ENCODE measurements at places on chromosomes 13 and 19.

DNA sequence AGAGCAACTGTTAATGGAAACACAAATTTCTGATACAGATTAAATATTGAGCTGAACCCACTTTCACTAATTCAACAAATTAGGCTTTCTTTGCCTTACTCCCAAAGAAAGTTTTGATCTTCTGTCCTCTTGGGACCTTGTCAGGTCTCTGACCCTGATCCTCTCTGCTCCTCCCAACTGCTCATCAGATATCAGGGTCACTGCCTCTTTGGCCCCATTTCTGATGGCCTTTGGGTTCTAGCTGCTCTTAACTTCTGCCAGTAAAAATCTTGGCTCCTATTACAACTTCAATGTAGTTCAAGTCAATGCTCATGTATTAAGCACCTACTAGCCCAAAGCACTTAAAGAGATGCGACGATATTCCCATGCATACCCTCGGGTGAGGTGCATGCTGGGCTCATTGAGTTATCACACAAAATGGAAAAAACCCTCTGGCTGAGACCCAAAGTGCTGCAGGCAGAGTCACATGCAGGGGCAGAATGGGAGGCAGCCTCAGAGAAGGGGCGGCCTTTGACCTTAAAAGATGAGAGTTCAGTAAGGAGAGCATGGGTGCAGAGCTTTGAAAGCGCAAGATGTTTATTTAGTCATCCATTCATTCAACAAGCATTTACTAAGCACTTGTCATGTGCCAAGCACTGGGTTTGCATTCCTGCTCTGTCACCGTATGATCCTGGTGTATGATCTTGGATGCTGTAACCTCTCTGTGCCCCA, 183.4 kb downstream of the USP12 start:
- no peak for DNase-seq

DNA sequence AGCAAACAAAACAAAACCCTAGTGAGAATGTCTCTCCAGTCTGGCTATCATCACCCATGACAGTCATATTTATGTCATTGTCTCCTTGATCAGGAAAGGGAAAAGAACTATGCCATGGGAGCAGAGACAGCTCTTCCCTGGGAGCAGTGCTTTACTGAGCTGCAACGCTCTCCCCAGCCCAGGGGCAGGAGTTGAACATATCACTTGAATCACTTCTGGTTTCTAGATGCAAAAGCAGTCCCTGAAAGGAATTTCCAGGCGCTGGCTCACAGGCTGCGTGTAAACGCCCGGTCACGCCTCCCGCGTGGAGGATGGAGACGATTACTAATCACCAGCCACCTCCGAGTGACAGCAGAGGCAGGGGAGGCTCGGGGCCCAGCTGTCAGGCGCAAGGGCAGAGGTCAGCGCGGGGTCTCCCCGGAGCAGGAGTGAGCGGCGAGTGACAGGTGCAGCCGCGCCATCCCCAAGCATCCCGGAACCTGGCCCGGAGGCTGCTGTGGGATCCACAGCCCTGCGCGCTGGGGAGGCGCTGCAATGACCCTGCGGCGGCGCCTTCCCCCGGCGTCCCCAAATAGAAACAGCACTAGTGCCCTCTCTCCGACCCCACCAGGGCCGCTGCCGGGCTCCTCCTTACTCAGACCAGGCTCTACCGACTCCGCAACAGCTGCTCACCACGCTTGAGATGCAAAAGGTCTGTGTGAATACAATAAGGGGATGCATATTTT, 23.5 kb upstream of the DCLK1 start:
- DNase-seq = no peak

DNA sequence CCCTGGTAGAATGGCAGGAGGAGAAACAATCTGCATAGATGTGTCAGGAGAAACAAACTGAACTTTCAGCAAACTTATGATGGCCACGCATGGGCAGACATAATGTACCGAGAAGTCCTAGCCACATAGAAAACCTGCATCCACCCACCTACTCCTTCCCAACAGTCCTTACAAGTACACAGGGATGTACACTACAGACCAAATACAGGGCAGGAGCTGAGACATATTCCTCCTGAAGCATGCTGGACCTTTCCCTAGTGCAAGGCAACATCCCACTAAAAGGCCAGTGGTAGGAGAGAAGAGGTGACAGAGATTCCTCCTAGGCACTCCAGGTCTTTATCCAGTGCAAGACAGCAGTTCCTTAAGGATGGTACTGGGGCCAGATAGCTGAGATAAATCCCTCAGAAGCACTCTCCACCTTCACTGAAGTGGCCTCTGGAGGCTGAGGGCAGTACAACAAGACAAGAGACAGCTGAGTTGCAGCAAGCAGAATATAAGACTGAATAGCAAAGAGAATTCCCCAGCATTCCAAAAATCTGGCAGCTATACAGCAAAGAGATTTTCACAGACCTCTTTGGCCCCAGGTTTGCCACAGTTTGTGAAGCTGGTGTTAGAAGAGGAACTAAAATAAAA, 18.3 kb downstream of the VWA8 start:
- DNase-seq = no peak

GRCh38 chr13:110924639-110924934, 9.7 kb upstream of the ANKRD10 start:
- DNase-seq = no peak

GRCh38 chr13:69866555-69866954, 241.1 kb upstream of the ATXN8OS start:
- DNase-seq = no peak

DNA sequence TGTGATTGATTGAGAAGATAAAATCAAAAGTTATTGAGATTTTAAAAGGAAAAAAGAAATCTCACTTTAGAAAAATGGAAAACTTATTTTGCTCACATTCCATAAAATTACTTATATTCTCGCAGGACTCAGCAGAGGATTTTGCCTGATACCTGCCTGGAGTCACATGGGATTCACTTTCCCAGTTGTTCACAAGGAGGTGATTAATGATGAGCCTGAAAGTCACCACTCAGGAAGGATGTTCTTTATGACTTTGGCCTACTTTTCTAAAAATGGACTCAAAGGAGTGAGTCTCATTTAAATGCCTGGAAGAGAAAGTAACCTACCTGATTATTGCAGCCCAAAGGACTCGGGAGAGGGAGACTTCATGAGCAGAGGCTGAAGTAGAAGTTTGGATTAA, 34.5 kb upstream of the FAM216B start:
- no peak for DNase-seq

DNA sequence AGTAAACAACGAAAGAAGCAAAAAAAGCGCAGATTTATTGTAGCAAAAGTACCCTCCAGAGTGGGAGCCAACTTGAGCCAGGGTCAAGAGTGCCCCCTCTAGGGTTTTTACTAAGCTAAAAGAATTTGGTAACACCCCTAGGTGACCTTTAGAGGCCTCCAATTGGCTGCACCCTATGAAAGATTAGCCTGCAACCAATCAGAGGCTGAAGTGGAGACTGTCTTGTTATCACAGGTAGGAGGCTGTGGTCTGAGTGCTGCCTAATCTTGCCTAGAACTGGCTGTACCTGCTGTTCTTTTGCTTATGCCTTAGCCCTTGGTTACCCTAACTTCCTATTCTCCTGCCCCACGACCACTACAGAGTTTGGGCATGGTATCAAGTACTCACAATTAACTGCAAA, 38.3 kb downstream of the ANKRD10 start:
- no peak for DNase-seq

DNA sequence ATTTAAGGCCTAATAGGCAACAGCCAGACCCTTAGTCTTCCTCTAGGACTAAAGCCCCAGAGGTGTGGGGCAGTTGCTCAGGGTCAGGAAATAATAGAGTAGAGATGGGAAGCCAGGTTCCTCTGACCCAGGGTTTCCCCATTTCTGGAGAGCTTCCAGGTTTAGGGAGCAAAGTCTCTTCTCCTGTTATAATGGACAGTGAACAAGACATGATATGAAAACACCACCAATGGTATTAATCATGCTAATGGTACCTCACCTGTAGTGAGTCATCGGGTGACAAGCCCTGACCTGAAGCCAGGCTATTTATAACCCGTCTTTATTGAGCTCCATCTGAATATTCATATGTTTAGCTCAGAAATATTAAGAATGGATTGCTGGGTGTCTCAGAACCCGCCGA, 24.6 kb downstream of the BICRA start:
- DNase-seq = no peak

DNA sequence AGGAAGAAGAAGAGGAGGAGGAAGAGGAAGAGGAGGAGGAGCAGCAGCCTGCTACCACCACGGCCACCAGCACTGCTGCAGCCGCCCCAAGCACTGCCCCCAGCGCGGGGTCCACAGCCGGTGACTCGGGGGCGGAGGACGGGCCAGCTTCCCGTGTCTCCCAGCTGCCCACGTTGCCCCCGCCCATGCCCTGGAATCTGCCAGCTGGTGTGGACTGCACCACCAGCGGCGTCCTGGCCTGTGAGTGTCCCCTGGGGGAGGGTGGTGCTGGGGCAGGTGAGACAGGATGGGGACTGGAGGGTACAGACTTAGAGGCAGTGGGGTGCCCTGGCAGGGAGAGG, 11.4 kb downstream of the SCAF1 start:
- no peak for DNase-seq

DNA sequence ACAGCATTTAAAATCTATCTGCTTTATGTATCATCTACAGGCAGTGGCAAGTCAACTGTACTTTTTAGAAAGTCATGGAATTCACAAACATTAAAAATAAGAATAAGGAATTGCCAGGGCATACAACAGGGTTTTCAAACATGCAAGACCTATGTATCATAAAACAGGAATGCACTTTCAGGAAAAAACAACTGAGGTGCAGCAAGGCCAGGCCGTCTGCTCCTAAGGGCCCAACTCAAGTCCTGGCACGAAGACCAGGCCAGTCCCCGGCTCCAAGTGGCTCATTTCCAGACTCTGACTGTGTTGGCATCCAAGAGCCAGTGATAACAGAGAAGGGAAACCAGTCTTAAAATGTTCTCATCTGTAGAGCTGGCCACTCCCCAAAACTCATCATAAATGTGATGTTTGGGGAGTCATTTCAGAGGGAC, 7.1 kb downstream of the RFX2 start:
- DNase-seq = no peak

DNA sequence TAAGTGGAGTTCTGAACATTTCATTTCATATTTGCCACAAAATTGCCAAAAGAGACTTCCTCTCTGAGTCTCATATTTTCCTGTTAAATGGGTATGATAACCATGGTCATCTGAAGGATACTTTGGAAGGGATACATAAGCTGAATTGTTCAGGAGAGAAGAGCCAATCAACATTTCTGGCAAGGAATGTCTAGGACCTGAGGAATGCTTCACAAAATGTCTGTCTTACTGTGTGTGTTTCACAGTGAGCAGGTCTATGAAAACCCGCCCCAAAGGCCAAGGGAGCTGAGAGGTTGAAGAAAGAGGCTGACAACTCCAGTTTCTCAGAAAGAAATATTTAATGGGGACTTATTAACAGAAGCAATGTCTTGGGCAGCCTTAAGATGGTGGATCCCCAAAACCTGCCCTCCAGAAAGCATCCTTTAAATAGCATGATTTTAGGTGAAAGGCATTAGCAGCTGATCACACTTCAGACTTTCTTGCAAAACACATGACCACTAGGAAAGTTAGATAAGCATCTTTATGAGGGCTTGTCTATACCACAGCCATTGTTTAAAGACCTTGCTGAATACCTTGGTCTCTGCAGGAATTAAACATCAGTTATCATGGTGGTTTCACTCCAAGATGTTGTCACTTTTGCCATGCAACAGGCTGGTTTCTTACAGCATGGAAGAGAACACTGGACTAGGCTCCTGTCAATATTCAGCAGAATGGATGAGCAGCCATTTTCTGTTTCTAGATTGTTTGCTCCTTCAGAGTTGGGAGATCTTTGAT, 78.9 kb downstream of the TNFSF11 start:
- no peak for DNase-seq

GRCh38 chr19:50607874-50608785, 31.6 kb downstream of the SYT3 start:
- DNase-seq = no peak

DNA sequence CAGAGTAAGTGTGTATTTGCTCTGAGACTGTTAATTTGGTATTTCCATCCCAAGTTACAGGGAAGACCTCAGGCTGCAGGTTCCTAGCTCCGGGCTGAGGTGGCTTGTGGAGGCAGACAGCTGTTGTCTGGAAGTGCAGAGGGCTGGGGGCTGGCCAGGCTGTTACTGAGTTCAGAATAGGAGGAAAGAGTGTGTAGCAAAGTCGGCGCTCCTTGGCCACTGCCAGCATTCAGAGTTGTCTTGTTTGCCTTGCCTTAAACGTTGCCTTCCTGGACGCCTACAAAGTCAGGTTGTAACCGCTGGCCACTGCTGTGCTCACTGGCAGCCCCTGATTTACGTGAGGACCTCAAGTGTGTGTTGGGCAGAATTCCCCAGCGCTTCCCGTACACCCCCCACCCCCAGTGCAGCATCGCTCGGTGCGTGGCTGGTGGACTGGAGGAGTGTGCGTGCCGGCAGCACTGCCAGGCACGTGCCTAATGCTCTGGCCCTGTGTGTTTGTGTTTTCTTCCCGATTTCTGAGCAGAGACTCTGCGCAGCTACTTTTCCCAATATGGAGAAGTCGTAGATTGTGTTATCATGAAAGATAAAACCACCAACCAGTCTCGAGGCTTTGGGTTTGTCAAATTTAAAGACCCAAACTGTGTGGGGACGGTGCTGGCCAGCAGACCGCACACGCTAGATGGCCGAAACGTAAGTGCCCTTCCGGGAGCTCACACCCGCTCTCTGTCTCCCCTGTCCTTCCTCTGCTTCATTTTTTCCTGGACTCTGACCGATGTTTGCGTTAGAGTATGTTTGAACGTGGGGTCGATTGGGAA, 10.5 kb downstream of the DAZAP1 start:
- DNase-seq = no peak

DNA sequence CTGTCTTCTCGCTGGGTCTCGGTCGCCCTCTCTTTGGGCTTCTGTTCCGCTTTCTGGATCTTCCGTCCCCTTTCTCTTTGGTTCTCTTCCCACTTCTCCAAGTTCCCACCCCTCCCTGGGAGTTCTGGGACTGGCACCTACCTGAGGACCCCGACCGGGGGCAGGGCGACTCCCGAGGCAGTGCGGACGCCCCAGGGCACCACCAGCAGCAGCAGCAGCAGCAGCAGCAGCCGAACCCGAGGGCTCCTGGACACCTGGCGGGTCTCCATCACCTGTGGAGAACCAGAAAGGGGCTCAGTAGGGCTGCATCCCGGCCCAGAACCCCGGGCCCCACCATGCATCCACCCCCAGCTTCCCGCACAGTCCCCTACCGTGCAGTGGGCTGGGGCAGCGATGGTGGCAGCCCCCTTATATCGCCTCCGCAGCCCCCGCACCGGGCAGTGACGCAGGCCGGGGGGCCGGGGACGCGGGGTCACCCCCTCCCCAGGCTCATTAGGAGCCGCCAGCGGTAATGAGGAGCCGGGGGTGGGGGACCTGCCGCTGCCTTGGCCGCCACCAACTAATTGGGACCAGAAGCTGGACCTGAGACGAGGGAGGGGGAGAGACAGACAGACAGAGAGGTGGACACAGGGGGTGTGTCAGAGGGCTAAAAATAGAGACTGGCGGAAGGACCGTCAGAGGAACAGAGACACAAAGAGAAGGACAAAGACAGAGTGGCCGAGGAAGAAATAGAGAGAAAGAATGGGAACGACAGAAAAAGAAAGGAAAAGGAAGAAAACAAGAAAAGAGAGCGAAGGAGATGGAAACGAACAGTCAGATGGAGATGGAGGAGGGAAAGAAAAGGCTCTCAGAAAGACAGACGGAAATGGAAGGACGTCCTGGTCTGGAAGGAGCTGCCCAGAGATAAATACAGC, at the start of gene PTH2:
PTH2 (minus strand) TSS at position 371 of the 914 bp plus-strand sequence; CDS start at position 269, 102 bp downstream.
- DNase-seq = no peak
